SJSA1 (cell line): ENCODE measurements at places on chromosomes 2 and 18. TPM values are rescaled to one million over a fixed set of nuclear protein-coding genes. Genes with fewer than 3 reads are reported as not detected.

DNA sequence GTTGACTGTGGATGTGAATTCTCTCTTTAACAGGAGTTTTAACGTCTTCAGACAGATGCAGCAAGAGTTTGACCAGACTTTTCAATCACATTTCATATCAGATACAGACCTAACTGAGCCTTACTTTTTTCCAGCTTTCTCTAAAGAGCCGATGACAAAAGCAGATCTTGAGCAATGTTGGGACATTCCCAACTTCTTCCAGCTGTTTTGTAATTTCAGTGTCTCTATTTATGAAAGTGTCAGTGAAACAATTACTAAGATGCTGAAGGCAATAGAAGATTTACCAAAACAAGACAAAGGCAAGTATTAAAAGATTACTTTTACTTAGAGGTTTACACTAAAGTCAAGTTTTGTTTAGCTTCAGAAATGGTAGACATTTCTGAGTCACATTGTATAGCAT, 30.2 kb upstream of the TYMS start:
- H3K4me1 ChIP-seq = 0 out of 2 replicates have a peak, but pooled peaks cover 2% of the 10 kb centered on the region
- H3K27ac ChIP-seq = no peak overlapping the region
- no peak overlapping the region for H3K4me3 ChIP-seq
- H3K36me3 ChIP-seq = no peaks in the 10 kb centered on the region
- peaks cover 4% of the 10 kb centered on the region for H3K27me3 ChIP-seq
- no peak for DNase-seq

DNA sequence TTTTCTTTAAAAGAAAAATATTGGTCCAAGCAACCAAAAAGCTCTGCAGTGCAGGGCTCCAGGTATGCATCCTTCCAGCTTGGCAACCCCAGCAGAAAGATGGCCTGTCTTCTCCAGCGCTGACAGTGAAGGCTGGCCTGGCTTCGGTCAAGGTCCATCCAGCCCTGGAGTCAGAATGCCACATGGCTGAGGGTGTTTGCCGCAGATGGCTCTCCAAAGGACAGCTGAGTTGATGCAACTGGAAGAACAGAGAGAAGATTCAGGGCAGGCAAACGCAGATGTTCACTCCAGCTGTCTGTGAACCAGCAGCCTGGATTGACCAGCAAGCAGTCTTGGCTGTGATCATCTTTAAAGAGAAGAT, 51.4 kb downstream of the MARCO start:
- no peaks in the 10 kb centered on the region for H3K27me3 ChIP-seq
- no peaks in the 10 kb centered on the region for H3K4me1 ChIP-seq
- H3K36me3 ChIP-seq = no peaks in the 10 kb centered on the region
- H3K4me3 ChIP-seq = no peak overlapping the region
- no peak overlapping the region for H3K27ac ChIP-seq
- DNase-seq = no peak

- H3K36me3 ChIP-seq = no peaks in the 10 kb centered on the region
- peak overlapping the region; percentile 57 for H3K27ac ChIP-seq
- no peaks in the 10 kb centered on the region for H3K27me3 ChIP-seq
- DNase-seq = no peak
Observed at GRCh38 chr2:30275256-30275655, 43.9 kb downstream of the LBH start.

DNA sequence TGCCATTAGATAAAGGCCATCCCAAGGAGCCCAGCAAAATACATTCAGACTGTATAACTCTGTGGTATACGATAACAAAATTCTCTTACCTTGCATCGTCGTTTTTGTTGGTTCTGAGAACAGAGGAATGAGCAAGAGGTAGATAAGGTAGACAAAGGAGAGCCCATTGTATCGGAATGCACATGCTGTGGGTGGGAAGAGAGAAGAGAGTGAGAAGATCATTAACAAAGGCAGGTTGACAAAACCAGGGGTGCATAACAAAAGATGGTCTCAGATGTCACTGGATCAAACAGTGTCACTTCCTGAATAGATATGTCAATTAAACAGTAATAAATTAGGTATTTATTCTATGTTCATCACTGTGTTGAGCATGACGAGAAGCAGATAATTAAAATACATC, 83.3 kb downstream of the PIEZO2 start:
- H3K36me3 ChIP-seq = no peaks in the 10 kb centered on the region
- H3K27me3 ChIP-seq = no peaks in the 10 kb centered on the region
- H3K27ac ChIP-seq = no peak overlapping the region
- H3K4me1 ChIP-seq = no peaks in the 10 kb centered on the region
- H3K4me3 ChIP-seq = no peak overlapping the region
- DNase-seq = no peak

Gene C2orf81
- total RNA-seq = 0.34 and 1.3 TPM in 2 replicates

GRCh38 chr2:121583555-121583954, 52.9 kb downstream of the RNU4ATAC start:
- no peaks in the 10 kb centered on the region for H3K27me3 ChIP-seq
- H3K4me3 ChIP-seq = no peak overlapping the region
- H3K36me3 ChIP-seq = no peaks in the 10 kb centered on the region
- DNase-seq = no peak
- H3K27ac ChIP-seq = no peak overlapping the region
- H3K4me1 ChIP-seq = peaks cover 60% of the 10 kb centered on the region

DNA sequence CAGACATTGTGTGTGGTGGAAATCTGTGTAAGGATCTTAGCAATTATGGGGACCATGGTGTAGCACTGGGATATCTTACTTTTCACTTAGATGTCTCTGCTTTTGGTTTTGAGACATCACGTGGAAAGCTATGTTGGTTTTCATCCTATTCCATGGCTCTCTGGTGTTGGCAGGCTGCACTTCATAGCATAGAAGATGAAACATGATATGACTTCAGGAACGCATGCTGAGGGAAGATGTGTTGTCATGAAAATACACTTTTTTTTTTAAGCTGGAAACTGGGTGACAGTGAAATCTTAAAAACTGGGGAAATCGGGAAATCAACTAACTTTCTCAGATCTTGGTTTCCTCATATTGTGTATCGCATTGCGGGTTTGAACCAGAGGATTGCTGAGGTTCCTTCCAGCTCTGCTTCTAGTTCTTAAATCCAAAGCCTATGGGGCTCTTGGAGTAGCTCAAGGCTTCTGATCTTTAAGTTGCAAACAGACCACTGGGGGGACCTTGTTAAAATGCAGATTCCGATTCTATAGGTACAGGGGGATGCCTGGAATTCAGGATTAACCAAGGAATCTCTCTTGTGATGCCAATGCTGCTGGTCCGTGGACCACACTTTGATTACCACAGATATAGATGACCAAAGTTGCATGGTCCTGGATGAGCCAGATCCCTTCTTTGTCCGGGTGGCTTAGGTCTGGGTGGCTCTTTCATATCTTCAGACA, 160.7 kb downstream of the SH3RF3 start:
- DNase-seq = no peak
- no peaks in the 10 kb centered on the region for H3K27me3 ChIP-seq
- H3K27ac ChIP-seq = no peak overlapping the region
- peaks cover 10% of the 10 kb centered on the region for H3K4me1 ChIP-seq
- no peak overlapping the region for H3K4me3 ChIP-seq
- H3K36me3 ChIP-seq = no peaks in the 10 kb centered on the region

GRCh38 chr2:239252801-239253200, 148.0 kb downstream of the HDAC4 start:
- H3K4me3 ChIP-seq = no peak overlapping the region
- no peak for DNase-seq
- H3K4me1 ChIP-seq = peaks cover 25% of the 10 kb centered on the region
- H3K36me3 ChIP-seq = no peaks in the 10 kb centered on the region

DNA sequence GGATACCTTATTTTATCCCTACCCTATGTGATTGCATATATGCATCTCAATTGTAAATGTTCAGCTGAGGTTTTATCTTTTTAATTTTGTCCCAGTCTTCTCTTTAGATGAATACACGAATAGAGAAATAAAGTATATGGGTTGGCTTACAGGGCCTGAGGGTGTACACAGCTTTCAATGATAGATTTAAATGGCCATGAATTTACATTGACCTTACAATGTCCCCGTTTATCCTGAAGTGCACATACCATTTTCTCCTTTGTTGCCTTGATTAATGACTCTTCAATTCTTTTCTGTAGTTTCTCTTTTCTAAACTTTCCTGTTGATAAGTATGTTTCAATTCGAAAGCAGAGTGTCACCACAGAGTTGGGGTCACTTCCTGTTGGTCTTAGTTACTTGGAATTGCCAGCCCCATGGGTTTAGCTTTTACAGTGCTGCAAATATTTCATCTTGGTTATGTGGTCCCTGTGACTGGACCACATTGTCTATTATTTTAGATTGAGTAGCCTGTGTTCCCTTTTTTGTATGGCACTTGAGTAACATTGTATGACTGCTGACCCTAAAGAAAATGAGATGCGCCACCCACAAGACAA, 1616.3 kb upstream of the ACVR2A start:
- no peak overlapping the region for H3K4me3 ChIP-seq
- H3K4me1 ChIP-seq = no peaks in the 10 kb centered on the region
- H3K27ac ChIP-seq = no peak overlapping the region
- DNase-seq = no peak

DNA sequence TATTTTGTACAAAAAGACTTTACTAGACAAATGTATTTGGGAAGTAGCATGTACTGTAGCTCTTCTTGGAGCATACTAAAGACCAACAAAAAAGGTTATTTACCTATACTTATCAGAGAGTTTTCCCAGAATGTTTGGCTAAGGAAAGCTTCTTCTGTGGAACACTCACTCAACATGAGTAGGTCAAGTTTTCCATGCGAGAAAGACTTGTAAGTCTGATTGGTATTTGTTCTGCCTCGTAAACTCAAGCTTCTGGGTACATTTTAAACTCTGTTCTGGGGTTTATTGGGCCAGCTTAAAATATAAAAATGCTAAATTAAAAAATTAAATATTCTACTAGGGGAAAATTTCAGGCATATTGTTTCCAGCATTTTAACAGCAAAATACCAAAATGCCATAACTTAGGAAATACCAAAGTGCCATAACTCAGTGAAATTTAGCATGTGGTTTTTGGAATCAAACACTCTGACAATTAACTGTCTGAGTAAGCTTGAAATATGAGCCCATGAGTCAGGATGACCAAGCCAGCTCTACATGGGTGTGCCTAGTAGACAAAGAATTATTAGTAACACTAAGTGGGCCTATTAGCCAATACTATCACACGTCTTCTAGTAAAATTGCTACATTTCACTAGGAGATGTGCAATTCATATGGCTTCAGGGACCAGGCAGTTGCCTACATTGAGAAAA, 47.3 kb upstream of the SERPINE2 start:
- peaks cover 28% of the 10 kb centered on the region for H3K4me1 ChIP-seq
- H3K36me3 ChIP-seq = no peaks in the 10 kb centered on the region
- H3K27ac ChIP-seq = peak overlapping the region; percentile 73
- no peaks in the 10 kb centered on the region for H3K27me3 ChIP-seq
- DNase-seq = peak; percentile 67
- no peak overlapping the region for H3K4me3 ChIP-seq

DNA sequence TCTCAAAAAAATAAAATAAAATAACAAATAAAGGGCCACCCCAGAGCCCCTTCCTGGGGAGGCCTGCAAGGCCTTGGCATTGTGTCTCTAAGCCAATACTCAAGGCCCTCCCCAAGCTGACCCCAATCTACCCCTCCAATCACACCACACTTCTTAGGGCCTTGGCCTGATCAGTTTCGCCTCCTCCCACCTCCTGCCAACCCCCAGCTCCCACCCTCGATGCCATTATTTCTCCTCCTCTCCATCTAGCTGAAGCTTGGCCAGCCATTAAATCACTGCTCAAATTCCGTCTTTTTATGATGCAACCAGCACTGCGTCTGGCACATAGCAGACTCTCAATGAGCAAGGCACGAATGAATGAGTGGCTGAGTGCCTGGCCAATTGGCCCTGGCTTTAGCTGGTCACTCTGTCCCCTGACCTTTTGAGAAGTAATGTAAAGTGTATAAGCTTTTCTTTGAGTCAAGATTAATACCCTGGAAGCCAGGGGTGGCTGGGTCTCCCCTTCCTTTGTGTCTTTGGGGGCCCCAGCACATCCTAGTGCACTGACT, 55.9 kb downstream of the SMAD7 start:
- no peak for DNase-seq
- no peaks in the 10 kb centered on the region for H3K27me3 ChIP-seq
- no peak overlapping the region for H3K4me3 ChIP-seq
- no peak overlapping the region for H3K27ac ChIP-seq
- H3K4me1 ChIP-seq = peaks cover 9% of the 10 kb centered on the region
- no peaks in the 10 kb centered on the region for H3K36me3 ChIP-seq

Gene SERPINB5
- not detected in 2 replicates for total RNA-seq

Gene C2orf92
- 0.24 TPM in 1 of 2 replicates, not detected in the other for total RNA-seq

- no peaks in the 10 kb centered on the region for H3K36me3 ChIP-seq
- H3K4me3 ChIP-seq = no peak overlapping the region
Observed at GRCh38 chr2:5736886-5737285, 44.7 kb downstream of the SOX11 start.

DNA sequence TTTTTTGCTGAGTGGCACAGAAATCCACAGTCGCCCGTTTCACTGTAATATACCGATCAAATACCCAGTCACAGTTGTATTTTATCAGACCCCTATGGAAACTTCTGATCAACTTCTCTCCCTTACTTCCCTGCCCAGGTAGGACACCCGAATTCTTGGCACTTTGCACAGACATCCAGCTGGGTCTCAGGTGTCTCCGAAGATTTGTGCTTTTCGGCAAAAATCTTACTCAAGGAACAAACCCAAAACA, 596 bp downstream of the MREG start:
- no peak overlapping the region for H3K27ac ChIP-seq
- DNase-seq = no peak
- peaks cover 10% of the 10 kb centered on the region for H3K4me1 ChIP-seq
- H3K4me3 ChIP-seq = peak overlapping the region; percentile 72
- H3K36me3 ChIP-seq = no peaks in the 10 kb centered on the region

DNA sequence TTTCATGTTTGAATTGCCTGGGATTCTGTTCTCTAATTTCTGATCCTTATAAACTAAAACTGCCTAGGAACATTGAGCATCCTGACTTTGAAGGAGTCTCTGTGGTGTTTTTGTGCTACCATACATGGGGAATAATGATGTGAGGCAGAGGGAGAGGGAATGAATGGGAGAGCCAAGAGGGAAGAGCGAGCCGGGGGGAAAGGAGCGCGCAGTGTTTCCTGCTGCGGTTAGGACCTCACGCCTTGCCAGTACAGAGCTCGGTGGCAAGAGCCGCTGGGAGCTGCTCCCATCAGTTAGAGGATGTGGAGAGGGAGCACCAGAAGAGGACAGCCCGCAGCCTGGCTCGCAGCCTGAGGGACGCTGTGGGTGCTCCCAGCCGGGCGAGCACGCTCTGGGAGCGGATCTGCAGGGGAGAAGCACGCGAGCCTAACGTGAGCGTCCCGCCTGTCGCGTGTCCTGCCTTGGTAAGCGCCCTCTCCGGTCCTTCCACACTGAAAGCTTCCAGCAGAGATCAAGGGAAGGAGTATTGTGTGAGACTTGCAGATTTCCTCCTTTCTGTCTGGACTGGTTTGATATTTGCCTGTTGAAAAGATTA, 114.7 kb downstream of the FAM210A start:
- no peaks in the 10 kb centered on the region for H3K36me3 ChIP-seq
- DNase-seq = peak; percentile 33

GRCh38 chr18:76364282-76365259, 130.5 kb downstream of the ZNF516 start:
- no peak overlapping the region for H3K4me3 ChIP-seq
- no peak for DNase-seq
- peaks cover 25% of the 10 kb centered on the region for H3K36me3 ChIP-seq
- no peaks in the 10 kb centered on the region for H3K27me3 ChIP-seq
- H3K4me1 ChIP-seq = peaks cover 21% of the 10 kb centered on the region

- peak overlapping the region; percentile 62 for H3K4me3 ChIP-seq
- no peaks in the 10 kb centered on the region for H3K27me3 ChIP-seq
- no peak for DNase-seq
- H3K36me3 ChIP-seq = peaks cover 50% of the 10 kb centered on the region
- peaks cover 7% of the 10 kb centered on the region; the same call in 1 of the 2 replicates for H3K4me1 ChIP-seq
Observed at GRCh38 chr2:117815946-117816345, 1.5 kb downstream of the DDX18 start.

Gene CD226
- 0.39 TPM in 1 of 2 replicates, not detected in the other for total RNA-seq

Gene BCL2L11
- 2.0 and 4.8 TPM in 2 replicates for total RNA-seq

- no peak for DNase-seq
- H3K27me3 ChIP-seq = no peaks in the 10 kb centered on the region
- no peak overlapping the region for H3K4me3 ChIP-seq
- H3K4me1 ChIP-seq = peaks cover 14% of the 10 kb centered on the region
- H3K27ac ChIP-seq = no peak overlapping the region
Observed at GRCh38 chr2:85221067-85221691, 88.0 kb downstream of the TCF7L1 start.
